DMS153 (cell line): ENCODE measurements at places on chromosomes 13 and 19.

GRCh38 chr13:101434486-101434885 lies 18.0 kb upstream of the ITGBL1 start:
- no peak for DNase-seq

DNA sequence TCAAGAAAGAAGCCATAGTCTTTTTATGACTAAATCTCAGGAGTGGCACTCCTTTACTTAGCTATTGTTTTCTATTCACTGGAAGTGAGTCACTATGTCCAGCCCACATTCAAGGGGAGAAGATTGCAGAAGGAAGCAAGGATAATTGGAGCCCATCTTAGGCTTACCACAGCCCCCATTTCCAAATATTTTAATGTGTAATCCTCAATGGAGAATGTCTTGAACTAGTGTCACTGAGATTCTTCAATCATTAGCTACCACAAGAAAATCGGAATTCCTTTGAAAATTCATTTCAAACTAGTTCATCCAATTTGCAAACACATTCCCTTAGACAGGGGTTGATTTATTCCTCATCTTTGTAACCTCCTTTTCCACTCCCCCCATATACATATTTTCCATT lies 84.7 kb downstream of the DLEU7 start:
- DNase-seq, result no peak

- DNase-seq, result peak; percentile 94
Measured at GRCh38 chr13:26663791-26664190, 96.8 kb downstream of the GPR12 start.

DNA sequence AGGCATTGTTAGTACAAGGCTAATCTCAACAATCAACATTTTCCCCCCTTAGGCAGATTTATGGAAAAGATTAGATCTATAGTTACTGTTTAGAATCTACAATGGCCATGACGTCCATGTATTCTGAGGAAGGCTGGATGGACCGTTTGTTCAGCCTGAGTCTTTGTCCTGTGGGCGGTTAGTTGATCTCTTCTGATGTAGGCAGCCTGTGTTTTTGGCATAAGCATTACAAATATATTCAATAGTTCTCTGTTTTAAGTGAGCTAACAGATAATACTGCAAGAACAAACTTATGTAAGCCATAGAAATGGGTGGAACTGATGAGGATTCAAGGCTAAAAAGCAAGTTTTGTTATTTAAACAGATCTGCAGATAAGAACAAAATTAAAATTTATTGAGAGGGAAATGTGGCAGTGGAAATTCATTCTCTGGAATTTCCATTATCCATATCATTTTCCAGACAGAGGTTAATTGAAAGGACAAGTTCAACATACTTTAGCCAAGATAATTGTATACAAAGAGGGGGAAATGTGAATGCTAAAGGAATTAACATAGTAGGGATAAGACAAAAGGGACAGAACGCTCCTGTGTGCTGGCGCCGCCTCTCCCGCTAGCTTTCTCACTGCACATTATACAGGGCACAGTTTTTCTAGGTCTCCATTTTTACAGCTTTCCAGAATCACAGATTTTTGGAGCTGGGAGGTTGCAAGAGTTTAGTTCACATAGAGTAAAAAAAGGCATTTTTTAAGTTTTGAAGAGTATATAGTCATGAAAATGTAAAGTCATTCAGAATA lies 48.6 kb downstream of the FAM124A start:
- DNase-seq, result no peak

DNA sequence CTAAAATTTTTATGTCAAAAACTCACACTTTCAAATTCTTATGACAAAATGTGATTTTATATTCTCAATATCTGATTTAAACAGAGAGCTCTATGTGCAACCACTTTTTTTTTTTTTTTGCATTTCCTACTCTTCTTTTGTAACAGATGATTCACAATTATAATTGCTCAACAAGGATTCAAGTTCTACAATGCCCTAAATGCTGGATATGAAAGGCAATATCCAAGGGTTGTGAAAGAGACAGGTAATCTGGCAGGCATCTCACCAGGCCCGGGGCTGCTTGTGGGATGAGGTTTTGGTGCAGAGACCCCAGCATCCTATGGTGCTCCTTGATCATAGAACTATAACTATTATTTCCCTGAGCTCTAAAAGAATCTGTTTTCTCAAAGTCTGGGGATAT lies 363.6 kb upstream of the NBEA start:
- no peak for DNase-seq

DNA sequence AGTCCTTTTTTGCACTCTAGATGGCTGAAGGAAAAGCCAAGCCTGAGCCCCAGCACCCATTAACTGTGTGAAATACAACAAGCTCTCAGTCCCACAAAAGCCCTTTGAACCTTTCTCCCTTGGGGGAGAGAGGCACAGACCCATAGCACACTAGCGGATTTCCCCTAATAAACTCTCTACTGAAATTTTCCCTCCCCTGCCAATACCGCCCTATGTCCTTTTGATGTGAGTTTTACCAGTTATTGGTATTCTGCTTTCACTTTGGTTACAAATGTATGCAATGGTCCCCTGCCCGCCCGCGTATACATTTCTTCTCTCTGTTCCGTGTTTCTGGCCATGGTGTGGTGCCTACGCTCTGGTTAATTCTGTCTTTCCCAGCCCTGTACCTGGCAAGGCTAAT lies 54.0 kb upstream of the MYO16 start:
- no peak for DNase-seq

GRCh38 chr19:58154287-58154678 lies 3.7 kb upstream of the ZNF329 start:
- DNase-seq, result no peak

DNA sequence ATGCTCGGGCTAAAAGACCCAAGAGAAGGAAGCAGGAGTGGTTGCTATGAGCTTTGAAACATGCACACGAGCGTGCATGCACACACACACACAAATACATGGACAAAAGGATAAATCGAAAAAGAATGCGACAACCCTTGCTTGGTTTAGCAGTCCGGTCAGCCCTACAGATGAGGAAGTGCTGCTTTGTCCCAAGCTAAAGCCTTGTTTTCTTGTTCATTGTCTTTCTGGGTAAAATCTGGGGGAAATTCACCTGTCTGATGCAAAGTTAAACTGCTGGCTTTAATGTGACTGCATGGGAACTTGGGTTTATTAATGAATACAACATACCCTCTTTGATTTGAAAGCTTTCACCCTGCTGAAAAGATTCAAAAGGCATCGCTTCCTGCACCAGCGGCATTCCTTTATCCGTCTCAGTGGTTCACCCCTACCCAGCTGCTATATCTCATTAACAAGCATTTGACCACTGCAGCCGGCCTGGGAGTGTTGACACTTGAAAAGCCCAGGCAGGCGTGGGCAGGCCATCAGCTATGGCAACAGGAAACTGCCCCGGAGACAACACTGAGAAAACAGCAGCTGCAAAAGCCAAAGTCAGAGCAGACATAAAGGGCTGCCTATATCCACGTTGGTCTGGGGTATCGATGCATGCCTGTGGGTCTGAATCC lies 301.7 kb downstream of the NDFIP2 start:
- DNase-seq, result peak; percentile 97

DNA sequence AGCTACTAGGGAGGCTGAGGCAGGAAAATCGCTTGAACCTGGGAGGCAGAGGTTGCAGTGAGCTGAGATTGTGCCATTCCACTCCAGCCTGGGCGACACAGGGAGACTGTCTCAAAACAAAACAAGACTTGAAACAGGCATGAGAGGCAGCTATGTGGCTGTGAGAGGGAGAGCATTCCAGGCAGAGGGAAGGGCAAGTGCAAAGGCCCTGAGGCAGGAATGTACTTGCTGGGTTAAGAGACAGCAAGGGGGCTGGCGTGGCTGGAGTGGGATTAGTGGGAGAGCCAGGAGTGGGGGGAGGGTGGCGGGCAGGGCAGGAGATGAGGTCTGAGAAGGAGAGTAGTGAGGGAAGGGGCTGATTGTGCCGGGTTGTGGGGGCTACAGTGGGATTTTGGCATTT lies 21.3 kb downstream of the EXOC3L2 start:
- no peak for DNase-seq

GRCh38 chr13:113121183-113121927 lies 1.2 kb upstream of the F10 start:
- DNase-seq, result no peak

DNA sequence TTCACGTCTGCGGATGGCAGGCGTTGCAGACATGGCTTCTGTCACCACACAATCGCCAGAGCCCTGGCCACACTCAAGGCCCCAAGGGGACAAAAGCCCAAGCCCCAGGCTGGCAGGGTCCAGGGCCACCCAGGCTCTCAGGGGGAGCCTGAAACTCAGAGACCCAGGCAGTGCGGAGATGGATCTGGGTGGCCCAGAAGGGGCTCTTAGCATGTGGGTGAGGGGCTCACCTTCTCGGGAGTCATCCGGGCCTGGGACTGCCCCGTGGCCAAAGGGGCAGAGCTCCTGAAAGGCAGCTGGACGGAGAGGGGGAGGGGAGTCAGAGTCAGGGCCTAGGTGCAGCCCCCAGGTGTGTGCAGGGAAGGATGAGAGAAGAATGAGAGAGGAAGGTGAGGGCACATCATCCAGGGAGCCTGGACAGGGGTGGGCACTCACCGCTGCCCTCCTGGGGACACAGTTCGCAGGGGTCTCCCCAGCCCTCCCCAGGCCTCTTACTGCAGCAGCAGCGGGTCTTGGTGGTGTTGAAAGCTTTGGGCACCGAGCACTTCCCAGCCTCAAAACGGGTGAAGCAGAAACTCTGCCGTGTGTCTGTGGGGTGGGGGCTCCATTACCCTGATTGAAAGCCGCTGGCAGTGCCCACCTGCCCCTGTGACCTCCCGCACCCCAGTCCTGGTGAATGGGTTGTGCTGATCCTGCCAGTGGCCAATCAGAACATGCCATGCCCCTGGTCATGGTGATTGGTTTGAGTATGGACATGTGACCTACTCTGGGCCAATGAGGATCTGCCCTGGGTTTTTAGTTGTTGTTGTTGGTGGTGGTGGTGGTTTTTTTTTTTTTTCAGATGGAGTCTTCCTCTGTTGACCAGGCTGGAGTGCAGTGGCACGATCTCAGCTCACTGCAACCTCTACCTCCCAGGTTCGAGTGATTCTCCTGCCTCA lies 37.4 kb downstream of the CCL25 start:
- no peak for DNase-seq

DNA sequence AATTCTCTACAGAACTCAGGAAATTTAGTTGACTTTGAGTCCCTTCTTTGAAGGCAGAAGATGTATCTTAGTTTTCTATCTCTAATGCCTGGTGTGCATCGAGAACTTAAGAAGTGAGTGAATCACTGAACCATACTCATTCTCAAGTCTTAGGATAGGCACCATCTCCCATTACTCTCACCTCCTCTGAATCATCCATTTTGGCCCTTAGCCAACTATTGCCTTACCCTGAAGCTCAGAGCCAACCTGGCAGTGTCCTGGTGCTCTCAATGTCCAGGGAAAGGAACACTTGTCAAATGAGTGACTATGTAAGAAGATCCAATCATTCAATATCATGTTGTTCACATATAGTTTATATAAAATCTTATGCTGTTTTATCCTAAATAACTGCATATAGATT lies 146.6 kb downstream of the RGCC start:
- no peak for DNase-seq

DNA sequence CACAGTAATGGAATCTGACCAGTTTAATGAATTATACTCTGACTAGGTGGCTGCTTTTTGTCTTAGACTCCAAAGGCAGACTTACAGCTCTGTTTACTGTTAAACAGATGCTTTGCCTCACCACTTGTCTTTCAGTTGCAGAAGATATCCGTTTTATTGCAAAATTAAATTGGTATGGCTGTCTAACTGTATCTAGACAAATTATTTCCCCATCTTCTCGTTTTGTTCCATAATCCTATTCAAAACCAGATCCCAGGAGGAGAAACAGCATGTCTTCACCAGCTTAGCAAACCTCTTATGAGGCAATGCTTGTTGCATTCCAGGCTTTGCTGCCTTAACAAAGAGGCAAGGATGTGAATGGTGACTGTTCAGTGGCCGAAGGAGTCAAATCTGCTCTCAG lies 215.6 kb downstream of the TDRD3 start:
- DNase-seq, result no peak

GRCh38 chr13:98743377-98743776 lies 9.1 kb downstream of the SLC15A1 start:
- no peak for DNase-seq

- DNase-seq, result no peak
Measured at GRCh38 chr13:102845289-102845629, 573 bp upstream of the ERCC5 start.

GRCh38 chr19:57620673-57621348 lies 6.8 kb downstream of the ZNF134 start:
- no peak for DNase-seq

- no peak for DNase-seq
Measured at GRCh38 chr19:32421589-32422361, 16.2 kb downstream of the DPY19L3 start.

- no peak for DNase-seq
Measured at GRCh38 chr19:28691683-28692082, 521.3 kb downstream of the UQCRFS1 start.

DNA sequence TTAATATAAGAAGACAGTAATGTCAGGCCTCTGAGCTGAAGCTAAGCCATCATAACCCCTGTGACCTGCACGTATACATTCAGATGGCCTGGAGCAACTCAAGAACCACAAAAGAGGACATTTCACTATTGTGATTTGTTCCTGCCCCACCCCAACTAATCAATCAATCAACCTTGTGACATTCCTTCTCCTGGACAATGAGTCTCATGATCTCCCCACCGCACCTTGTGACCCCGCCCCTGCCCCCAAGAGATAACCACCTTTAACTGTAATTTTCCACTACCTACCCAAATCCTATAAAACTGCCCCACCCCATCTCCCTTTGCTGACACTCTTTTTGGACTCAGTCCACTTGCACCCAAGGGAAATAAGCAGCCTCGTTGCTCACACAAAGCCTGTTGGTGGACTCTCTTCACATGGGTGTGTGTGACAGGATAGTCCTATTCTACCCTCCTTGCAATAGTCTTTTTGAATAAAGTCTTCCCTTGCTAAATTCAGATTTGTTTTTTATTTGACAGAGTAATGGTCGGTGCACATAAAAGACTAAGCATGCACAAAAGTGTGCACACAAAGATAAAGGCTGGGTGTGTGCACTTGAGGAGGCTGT lies 14.0 kb downstream of the CD70 start:
- DNase-seq, result peak; percentile 13

- DNase-seq, result peak; percentile 69
Measured at GRCh38 chr13:109412283-109412901, 374.0 kb downstream of the IRS2 start.

GRCh38 chr13:26074706-26075105 lies 22.9 kb upstream of the SHISA2 start:
- no peak for DNase-seq

- no peak for DNase-seq
Measured at GRCh38 chr13:61128850-61129645, 286.6 kb downstream of the PCDH20 start.

- DNase-seq, result no peak
Measured at GRCh38 chr19:35027851-35028599, 2.2 kb upstream of the SCN1B start.

DNA sequence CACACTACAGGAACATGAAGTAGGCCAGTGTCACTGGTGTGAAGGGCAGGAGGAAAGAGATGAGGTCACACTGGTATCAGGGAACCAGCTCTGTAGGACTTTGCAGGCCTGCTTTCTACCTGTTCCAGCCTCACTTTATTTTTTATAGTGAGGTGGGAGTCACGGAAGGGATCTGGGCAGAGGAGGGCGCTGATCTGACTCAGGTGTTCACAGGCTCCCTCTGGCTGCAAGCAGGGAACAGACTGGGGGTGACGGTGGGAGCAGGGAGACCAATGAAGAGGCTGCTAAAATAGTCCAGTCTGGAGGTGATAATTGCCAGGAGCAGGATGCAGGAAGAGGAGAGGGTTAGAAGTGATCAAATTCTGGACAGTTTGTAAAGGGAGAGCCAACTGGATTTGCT lies 2.8 kb downstream of the THAP8 start:
- DNase-seq, result no peak

GRCh38 chr13:102261316-102261715 lies 140.5 kb downstream of the FGF14 start:
- no peak for DNase-seq

GRCh38 chr19:48283908-48284307 lies 14.0 kb downstream of the ZNF114 start:
- DNase-seq, result no peak
